Stimulated activated CD8-positive, alpha-beta memory T cell treated with anti-CD3 and anti-CD28 coated beads, Interleukin-2, amount 100 ng/mL, for 48 hours (primary cell): ENCODE measurements at places on chromosomes 3 and 15.

GRCh38 chr15:85743392-85744055, 51.2 kb downstream of the KLHL25 start:
- no peak for DNase-seq

DNA sequence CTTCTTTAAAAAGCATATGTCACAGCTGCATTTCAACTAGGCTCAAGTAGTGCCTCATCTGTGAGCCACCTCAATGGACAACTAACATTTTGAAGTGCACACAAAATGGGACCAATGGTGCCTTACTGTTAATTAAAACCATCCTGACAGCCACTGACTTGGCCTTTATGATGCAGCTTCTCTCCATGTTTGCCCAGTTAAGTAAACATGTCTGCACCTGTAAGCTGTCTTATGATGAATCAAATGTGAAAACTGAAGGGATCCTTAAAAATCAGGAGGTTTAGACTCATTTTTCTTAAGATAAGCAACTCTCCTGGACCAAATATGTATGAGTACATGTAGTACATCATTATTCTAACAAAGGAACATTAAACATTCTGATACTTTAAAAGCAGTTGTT, 861.6 kb downstream of the ROBO1 start:
- DNase-seq, result no peak

GRCh38 chr3:188242436-188243123, 88.6 kb downstream of the LPP start:
- DNase-seq, result no peak

DNA sequence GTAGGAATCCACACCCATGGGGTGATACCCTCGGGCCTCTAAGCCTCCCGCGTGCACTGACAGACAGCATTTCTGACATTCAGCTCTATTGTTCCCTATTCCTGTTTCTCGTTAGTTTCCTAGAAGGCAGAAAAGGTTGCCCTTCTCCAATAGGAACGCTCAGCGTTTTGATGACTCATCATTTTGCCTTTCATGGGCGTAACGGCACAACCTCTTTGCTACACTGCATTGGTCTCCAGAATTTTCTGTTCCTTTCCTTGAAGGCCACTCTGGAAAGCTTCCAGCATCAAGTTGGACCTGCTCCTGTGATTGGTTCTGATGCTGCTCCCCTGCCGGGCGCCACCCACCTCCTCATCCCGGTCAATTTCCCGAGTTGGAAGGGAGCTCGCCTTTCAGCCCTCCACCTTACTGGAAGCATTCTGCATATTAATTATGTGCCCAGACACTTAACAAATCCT, 13.0 kb upstream of the TNK2 start:
- no peak for DNase-seq

GRCh38 chr3:127000761-127001160, 17.8 kb downstream of the PLXNA1 start:
- no peak for DNase-seq
